Stimulated activated CD8-positive, alpha-beta memory T cell treated with anti-CD3 and anti-CD28 coated beads, Interleukin-4, amount 100 ng/mL, for 1 hour (primary cell): ENCODE measurements at places on chromosomes 6 and 20.

GRCh38 chr6:6661684-6662083 is 73.2 kb downstream of the LY86 start:
- DNase-seq = no peak

DNA sequence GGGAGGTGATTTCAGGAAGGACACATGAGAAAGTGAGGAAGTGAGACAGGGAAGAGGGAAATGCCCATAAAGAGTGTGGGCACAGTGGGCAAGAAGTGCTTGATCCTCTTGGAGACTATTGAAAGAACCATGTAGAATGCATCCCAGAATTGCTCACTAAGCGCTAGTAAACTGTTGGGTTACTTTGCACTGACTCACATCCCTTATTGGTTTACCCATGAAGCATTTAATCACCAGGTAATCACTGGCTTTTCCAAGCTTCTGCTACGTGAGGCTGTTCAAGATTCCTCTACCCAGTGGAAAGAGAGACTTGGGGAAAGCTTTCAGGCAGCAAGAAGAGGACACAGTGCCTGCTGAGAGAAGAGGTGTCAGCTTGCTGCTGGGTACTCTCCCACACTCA is 410.0 kb upstream of the JAG1 start:
- no peak for DNase-seq

DNA sequence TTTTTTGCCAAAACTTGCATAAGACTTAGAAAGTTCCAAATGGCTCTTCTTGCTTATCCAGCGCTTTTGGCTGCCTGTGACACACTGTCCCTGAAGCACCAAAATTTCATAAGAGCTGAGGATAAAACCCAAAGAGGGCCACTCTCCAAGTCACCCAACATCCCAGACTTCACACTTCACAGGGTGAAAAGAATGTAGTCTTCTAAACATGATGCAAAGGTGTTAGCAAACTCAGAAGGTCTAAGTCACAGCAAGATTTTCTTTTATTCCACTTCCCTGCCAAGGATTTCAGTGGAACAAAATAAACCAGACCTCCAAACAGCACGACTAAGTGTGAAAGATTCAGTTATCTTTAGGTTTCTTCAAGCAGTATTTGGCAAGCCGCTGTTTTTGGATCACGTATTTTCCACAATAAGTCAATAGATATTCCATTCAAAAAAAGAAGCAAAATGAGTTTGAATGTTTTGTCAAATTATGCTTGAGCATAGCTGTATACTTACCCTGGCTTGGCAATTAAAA is 44.6 kb upstream of the CD93 start:
- no peak for DNase-seq

DNA sequence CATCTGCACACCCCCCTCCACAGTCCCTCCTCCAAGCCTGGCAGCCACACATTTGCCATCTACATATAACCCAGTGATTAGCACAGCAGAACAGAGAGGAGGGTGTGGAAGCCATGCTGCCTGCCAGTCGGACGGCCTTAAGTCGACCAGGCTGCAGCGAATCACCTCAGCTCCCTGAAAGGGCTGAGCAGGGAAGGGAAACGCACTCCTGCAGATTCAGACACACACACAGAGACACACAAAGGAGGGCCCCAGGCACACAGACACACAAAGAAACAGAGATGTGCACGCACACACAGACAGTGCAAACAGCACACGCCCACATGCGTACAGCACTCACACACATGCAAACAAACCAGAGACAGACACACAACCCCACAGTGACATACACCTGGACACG is 11.2 kb upstream of the SIRPA start:
- DNase-seq = no peak

DNA sequence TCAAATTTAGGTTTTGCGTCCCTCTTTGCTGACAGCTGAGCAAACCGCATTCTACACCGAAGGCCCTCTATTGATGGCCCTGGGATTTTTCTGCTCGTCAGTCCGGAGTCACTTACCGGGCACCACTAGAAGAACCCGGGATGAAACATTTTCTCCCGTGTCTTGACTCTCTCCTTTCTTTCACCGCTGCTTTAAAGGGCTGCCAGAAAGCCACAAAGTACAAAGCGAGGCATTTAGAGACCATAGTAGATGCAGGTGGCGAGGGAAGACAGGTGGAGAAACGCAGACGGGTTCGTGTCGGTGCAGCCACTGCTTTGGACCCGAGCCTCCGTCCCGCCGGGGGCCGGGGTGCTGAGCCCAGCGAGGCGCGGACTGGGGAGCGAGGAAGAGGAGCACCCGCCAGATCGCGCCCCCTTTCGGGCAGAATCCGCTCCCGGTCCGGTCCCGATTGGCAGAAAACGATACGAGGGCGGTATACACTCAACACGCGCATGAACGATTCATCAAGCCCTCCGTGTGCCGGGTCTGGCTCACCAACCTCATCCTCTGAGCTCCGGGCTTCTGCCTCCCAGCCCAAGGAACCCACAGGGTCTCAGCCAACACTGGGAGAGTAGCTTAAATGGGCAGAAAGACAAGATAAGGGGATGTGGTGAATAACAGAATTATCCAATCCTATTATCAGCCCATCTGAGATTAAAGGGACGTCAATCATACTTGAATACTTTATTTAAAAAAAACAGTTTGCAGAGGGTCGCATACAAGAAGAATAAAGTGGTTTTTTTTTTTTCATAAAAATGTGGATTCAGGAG is 84.9 kb downstream of the TRIM27 start:
- DNase-seq = peak; percentile 71

DNA sequence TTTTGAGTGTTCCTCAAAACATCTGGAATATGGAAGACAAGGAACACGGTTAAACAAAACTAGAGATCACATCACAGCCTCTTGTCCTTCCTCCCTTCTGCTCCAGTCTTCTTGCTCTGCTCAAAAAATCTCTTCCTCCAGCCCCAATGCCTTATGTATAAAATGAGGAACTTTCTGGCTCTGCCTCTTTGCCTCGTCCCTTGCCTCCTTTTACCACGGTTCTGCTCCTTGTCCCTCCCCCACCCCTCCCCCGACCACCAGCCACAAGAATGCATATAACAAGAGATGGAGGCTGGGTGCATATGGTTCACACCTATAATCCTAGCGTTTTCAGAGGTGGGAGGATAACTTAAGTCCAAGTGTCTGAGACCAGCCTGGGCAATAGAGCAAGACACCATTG is 43.6 kb downstream of the PLAGL2 start:
- no peak for DNase-seq

DNA sequence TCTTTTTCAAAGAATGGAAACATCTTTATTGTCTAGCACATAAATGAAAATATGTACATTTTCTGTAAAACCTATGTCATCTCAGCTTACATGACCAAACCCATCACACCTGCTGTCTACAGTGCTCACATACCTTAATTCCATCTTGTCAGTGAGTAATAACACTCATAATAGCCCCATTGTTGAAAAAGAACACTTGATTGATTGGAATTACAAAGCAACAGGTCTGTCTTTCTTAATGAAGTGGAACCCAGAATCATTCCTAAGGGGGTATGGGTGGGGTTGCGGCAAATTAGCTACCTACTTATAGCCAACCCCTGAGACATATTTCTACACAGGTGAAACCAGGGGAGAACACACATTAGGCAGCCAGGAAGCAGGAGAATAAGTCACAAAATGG is 20.2 kb downstream of the ADGRF4 start:
- no peak for DNase-seq

- DNase-seq = no peak
These were observed 2.0 kb downstream of the SPAG4 start for GRCh38 chr20:35617397-35618262.

DNA sequence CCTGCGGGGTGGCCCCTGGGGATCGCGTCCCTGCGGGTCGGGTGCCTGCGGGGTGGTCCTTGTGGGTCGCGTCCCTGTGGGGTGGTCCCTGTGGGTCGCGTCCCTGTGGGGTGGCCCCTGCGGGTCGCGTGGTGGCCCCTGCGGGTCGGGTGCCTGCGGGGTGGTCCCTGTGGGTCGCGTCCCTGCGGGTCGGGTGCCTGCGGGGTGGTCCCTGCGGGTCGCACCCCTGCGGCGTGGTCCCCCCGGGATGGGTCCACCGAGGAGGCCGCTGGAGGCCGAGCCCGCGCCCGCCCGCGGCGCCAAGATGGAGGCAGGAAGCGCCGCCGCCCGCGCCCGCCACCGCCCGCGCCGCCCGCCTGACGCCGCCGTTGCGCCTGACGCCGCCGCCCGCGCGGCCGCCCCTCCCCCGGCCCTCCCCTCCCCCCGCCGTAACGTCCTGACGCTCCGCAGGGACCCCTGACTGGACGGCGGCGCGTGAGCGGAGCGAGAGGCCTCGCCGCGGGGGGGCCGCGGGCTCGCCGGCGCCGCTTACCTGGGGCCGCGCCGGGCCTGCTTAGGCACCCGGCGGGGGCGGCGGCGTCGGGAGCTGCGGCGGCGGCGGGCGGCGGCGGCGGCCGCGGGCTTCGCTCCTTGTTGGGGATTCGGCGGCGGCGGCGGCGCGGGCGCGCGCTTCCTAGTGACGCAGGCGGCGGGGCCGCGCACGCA is at the start of gene GMEB2:
TSS of gene GMEB2 (minus strand) at position 678 of the 705 bp plus-strand sequence. CDS start 7,704 bp downstream, outside the sequence.
- no peak for DNase-seq

GRCh38 chr6:150925976-150926375 is 60.5 kb downstream of the MTHFD1L start:
- DNase-seq = no peak
